ENCODE measurements at places on chromosomes 12 and 14. TPM values are rescaled to one million over a fixed set of nuclear protein-coding genes. Genes with fewer than 3 reads are reported as not detected.

Gene PIP4P1
- total RNA-seq = 37.5 TPM

Gene LTBP2
- total RNA-seq = 2.9 TPM

Gene CCNK
- 67.9 TPM for total RNA-seq

Gene MLF2
- total RNA-seq = 195 TPM

Gene OR6C2
- not detected for total RNA-seq

Gene AQP6
- total RNA-seq = 0.16 TPM

Gene KRT85
- total RNA-seq = not detected

Gene DIO2
- total RNA-seq = 0.58 TPM

GRCh38 chr12:57087691-57088353, 1.1 kb upstream of the NAB2 start:
- peak overlapping the region; percentile 79 for H3K4me3 ChIP-seq
- H3K27ac ChIP-seq = peak overlapping the region; percentile 100
- peak; percentile 81 for DNase-seq
- no peaks in the 10 kb centered on the region for H3K27me3 ChIP-seq
- peaks cover 16% of the 10 kb centered on the region for H3K36me3 ChIP-seq

DNA sequence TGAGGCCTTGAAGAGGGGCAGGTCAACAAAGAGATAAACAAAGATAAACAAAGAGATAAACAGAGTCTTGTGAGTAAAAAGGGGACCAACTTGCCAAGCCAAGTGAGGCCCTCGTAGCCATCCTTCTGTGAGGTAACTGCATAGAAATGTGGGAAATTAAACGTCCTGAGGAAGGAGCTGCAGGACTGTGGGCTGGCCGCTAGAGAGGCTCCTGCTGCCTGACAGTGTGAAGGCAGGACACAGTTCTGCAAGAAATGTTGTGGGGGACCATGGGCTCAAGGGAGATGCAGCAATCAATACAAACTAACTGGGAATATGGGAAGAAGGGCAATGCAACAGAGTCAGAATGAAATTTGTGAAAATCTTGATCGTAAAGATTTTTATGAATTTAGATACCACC, 91.9 kb downstream of the SLC8A3 start:
- peaks cover 3% of the 10 kb centered on the region for H3K4me1 ChIP-seq
- no peak overlapping the region for H3K4me3 ChIP-seq
- H3K36me3 ChIP-seq = no peaks in the 10 kb centered on the region
- H3K27me3 ChIP-seq = peaks cover 71% of the 10 kb centered on the region

- H3K36me3 ChIP-seq = no peaks in the 10 kb centered on the region
- H3K4me1 ChIP-seq = no peaks in the 10 kb centered on the region
- peaks cover 4% of the 10 kb centered on the region for H3K27me3 ChIP-seq
- no peak for DNase-seq
Observed at GRCh38 chr12:5864972-5865371, 80.1 kb downstream of the ANO2 start.

- no peak for DNase-seq
- peaks cover 2% of the 10 kb centered on the region for H3K27me3 ChIP-seq
- peaks cover 8% of the 10 kb centered on the region for H3K4me1 ChIP-seq
- H3K36me3 ChIP-seq = no peaks in the 10 kb centered on the region
Observed at GRCh38 chr12:96501133-96501761, 11.9 kb downstream of the CFAP54 start.

GRCh38 chr12:132635076-132635955, 16.7 kb downstream of the P2RX2 start:
- no peak overlapping the region for H3K27ac ChIP-seq
- peaks cover 52% of the 10 kb centered on the region for H3K36me3 ChIP-seq
- no peaks in the 10 kb centered on the region for H3K27me3 ChIP-seq
- no peaks in the 10 kb centered on the region for H3K4me1 ChIP-seq
- H3K4me3 ChIP-seq = no peak overlapping the region

- H3K27ac ChIP-seq = no peak overlapping the region
- no peaks in the 10 kb centered on the region for H3K27me3 ChIP-seq
- no peak for DNase-seq
- H3K36me3 ChIP-seq = no peaks in the 10 kb centered on the region
Observed at GRCh38 chr12:79127271-79127751, 262.7 kb downstream of the SYT1 start.

DNA sequence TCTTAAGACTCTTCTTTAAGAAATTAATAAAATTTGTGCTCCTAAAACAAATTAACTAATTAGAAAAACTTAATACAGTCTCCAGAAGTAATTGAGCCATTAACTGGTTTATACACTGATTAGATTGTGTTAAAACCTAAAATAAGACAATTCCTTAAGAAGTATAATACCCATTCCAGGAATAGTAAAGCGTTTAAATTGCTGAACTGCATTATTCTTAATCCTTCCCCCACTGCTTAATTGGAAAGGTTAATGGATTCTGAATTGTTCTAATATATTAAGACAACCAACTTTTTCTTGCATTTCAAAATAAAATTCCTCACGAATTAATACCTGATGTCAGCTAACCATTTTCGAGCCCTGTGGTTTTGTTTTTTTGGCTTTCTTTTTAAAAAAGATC, 128.4 kb downstream of the KICS2 start:
- peaks cover 19% of the 10 kb centered on the region for H3K4me1 ChIP-seq
- DNase-seq = no peak
- H3K4me3 ChIP-seq = no peak overlapping the region
- peaks cover 1% of the 10 kb centered on the region for H3K36me3 ChIP-seq

- no peak for DNase-seq
- H3K4me1 ChIP-seq = no peaks in the 10 kb centered on the region
- H3K36me3 ChIP-seq = no peaks in the 10 kb centered on the region
- no peak overlapping the region for H3K4me3 ChIP-seq
- H3K27me3 ChIP-seq = peaks cover 12% of the 10 kb centered on the region
- H3K27ac ChIP-seq = no peak overlapping the region
Observed at GRCh38 chr12:74741112-74741511, 203.5 kb downstream of the ATXN7L3B start.

DNA sequence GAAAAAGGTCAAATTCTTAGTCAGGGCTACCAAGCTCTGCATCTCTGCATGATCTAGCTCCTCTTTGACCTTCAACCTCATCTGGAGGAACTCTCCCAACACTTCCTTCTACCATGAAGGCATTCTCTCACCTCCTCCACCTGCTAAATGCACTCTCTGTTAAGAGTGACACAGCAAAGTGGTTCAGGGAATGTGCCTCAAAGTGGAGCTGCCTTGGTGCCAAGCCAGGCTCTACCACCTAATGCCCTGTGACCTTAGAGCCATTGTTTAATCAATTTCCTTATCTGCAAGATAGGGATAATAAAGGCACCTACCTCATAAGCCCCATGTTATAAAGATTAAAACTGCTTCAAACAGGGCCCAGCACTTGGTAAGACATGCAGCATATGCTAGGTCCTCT, 236.7 kb downstream of the ANO2 start:
- H3K4me1 ChIP-seq = peaks cover 15% of the 10 kb centered on the region
- H3K36me3 ChIP-seq = peaks cover 1% of the 10 kb centered on the region
- no peaks in the 10 kb centered on the region for H3K27me3 ChIP-seq
- no peak overlapping the region for H3K4me3 ChIP-seq

DNA sequence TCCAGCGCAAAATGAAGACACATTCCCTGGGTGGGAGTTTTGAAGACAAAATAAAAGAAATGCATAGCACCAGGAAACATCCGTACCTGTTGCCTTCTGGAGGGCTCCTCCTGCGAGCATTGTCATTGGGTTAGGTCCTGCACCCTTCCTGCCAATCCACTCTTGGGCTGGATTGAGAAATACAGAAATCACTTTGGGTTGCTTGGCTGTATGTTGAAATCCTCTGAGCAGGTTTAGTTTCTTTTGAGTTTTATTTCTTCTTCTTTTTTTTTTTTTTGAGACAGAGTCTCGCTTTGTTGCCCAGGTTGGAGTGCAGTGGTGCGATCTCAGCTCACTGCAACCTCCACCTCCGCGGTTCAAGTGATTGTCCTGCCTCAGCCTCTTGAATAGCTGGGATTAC, 67.6 kb downstream of the ARF6 start:
- H3K27me3 ChIP-seq = no peaks in the 10 kb centered on the region
- H3K4me1 ChIP-seq = peaks cover 36% of the 10 kb centered on the region

DNA sequence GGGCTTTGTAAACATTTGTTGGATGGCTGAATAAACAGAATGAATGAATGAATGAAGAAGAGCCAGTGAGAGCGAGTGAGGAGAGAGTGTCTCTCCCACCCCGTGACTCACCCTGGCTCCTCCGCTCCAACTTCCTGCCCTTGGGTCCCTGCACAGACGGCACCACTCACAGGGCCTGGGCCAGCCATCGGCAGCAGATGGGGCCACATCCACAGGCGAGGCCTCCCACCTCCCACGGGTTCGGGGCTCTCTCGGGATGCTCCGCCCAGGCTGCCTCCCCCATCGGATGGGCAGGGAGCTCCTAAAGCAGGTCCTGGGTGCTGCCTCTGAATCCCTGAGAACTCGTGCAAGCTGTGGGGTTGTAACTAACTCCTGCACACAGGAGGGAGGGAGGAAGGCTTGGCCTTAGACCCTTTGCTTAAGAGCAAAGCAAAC, 41.3 kb downstream of the CCNK start:
- H3K27me3 ChIP-seq = no peaks in the 10 kb centered on the region
- H3K36me3 ChIP-seq = no peaks in the 10 kb centered on the region
- peak overlapping the region; percentile 93 for H3K27ac ChIP-seq
- H3K4me3 ChIP-seq = peak overlapping the region; percentile 39
- H3K4me1 ChIP-seq = peaks cover 50% of the 10 kb centered on the region
- no peak for DNase-seq

DNA sequence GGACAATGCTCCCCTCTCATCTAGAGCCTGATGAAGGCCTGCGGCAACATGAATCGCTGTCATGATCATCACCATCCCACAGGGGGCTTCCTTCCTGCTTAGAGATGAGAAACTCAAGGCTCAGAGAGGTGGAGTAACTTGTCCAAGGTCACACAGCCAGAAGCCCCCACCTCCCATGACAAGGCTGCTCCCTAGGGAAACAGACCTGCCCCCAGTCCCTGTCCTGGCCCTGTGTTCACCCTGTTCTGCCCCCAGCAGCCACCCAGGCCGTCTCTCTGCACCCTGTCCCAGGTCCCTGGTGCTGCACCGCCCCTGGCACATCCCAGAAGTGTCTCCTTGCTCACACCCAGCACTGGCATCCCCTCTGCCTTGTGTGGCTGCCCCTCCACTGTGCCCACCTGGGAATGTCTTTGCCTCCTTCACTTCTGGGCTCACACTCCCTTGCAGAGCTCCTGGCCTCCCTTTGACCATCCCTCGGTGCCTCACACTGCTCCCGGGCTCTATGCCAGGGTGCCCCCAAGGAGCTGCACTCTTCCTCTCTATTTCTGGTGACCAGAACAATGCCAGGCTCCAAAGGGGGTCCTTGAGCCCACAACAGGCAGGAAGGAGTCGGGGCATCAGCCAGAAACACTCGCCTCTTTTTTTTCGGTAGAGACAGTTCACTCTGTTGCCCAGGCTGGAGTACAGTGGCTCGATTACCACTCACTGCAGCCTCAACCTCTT, 70.5 kb downstream of the BCL11B start:
- H3K36me3 ChIP-seq = peaks cover 10% of the 10 kb centered on the region
- no peak overlapping the region for H3K4me3 ChIP-seq
- no peak overlapping the region for H3K27ac ChIP-seq
- no peak for DNase-seq
- H3K27me3 ChIP-seq = no peaks in the 10 kb centered on the region

DNA sequence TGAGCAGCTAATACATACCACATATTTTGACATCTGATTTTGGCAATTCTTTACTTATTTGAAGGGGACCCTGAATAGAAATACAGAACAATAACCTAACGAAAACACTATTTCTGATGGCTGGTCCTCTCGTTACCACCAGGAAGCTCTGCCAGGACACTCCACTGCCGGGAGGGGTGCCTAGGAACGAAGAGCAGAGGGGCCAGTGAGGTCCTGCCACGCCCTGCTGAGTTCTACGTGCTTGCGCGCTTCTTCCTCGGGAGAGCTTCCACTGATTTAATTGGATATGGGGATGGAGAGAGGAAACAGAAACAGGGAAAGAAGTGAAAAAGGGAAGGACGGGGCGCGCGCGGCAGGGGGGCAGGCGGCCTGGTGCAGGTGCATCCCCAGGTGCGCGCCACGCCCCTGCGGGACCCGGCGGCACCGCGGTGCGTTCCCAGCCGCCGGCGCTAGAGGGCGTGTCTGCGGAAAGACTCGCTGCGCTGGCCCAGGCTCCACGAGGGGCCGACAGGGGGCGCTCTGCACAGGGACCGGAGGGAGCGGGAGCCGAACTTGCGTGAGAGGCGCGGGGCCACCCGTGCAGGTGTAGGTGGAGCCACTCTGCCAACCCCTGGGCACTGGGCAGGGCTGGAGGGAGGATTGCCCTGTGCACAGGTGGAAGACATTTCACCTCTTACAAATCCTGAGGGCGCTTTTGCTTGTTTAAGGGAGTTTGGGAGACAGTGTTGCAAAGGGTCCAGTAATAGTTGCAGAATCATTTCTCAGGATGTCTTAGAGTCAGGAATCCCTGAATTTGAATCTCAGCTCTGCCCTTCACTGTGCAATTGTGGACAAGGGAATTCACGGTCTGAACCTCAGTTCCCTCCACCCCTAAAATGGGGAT, 986.3 kb upstream of the TMEM132C start:
- no peaks in the 10 kb centered on the region for H3K36me3 ChIP-seq
- H3K27me3 ChIP-seq = peaks cover 70% of the 10 kb centered on the region
- H3K27ac ChIP-seq = no peak overlapping the region
- no peak overlapping the region for H3K4me3 ChIP-seq
- peak; percentile 60 for DNase-seq

GRCh38 chr14:37087520-37087919, 84.9 kb downstream of the SLC25A21 start:
- no peak overlapping the region for H3K27ac ChIP-seq
- H3K27me3 ChIP-seq = no peaks in the 10 kb centered on the region
- no peak for DNase-seq
- H3K36me3 ChIP-seq = no peaks in the 10 kb centered on the region
- H3K4me3 ChIP-seq = no peak overlapping the region

DNA sequence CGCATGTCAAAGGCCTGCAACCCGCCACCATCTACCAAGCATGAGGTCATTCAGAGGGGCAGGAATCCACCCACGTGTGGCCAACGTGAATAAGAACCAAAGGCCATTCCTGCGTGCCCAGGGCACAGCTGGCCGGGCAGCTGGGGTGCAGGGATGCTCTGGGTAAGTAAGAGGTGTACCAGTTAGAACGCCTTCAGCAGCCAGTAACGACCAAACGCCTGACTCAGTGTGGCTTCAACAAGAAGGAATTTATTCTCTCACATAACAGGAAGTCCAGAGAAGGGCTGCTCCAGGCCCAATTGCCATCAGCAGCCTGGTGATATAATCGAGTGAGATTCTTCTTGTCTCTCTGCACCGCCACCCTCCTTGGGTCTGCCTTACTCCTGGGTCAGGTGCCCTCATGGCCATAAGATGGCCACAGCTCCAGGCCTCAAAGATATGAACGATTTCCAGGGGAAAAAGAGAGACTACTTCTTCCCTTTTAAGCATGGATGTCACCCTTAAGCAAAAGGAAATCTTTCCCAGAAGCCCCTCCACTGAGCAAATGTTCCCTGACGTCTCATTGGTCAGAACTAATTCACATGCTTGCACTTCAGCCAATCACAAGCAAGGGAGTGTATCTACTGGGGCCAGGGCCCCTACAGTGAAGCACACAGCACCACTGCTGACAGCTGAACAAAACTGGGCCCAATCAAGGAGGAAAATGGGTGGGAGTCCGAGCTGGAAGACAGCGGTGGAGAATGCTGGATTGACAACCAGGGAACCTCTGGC, 7.3 kb downstream of the TTC7B start:
- H3K36me3 ChIP-seq = no peaks in the 10 kb centered on the region
- H3K4me1 ChIP-seq = peaks cover 27% of the 10 kb centered on the region
- no peak overlapping the region for H3K27ac ChIP-seq
- H3K27me3 ChIP-seq = no peaks in the 10 kb centered on the region
- DNase-seq = no peak
- H3K4me3 ChIP-seq = no peak overlapping the region

All from mesothelial cell of epicardium (in vitro differentiated cells).